Mesothelial cell of epicardium (in vitro differentiated cells): ENCODE measurements at places on chromosomes 12 and 14. TPM values are rescaled to one million over a fixed set of nuclear protein-coding genes. Genes with fewer than 3 reads are reported as not detected.

The MTRFR gene
- 15.3 to 16.6 TPM (median 15.7 TPM) in 3 replicates for total RNA-seq

DNA sequence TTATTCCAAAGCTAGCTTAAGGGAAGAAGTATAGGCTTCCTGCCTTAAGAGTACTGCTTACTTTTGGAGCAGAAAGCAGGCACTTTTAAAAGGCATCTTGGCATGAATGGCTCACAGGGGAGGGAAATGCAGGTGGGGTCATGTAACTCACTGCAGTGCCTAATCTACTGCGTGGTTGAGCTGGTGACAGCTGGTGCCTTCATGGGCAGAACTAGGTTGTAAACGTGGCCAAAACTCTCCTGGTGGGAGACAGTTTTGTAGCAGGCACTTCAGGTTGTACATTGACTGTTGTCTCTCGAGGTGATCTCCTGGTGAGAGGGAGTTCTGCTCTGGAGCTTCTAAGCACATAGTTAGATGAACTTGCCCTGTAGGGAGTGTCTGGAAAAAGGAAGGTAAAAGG is 962.5 kb downstream of the DIO2 start:
- DNase-seq, result no peak

DNA sequence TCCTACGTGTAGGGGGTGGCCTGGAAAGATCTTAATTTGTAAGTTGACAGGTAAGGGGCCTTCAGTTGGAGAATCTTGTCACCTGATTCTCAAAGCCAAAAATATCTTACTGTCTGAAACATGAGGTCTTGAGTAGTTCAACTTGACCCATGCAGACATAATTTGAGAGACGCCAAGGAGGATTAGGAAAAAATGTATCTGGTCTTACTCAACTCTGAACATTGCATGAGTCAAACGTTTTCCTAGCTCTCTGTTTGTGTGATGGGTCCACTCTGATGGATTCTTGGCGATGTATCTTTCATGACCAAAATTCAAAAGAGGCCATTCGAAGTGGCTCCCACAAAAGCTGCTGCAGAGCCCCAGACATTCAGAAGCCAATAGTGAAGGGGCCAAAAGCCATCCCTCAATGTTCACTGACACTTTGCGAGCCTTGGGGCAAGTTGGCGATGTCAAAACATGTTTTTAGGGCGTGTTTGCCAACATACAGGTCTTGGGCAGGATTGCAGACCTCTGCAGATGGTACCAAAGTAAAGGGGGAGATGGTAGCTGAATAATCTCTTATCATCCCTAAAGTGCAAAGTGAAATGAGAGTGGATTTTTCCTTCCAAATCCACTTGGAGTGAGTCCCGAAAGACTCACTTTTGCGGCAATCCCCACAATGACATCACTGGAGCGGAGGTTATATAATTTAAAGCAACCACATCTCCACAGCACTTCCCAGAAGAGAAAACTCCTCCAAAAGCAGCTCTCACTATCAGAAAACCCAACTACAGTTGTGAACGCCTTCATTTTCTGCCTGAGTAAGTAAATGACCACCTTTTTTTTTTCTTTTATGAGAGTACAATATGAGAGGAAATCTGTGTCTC is at the start of gene BDKRB1:
Gene BDKRB1, plus strand, starts transcription at position 710 of the 866 bp plus-strand sequence. CDS start 7,473 bp downstream, outside the sequence.
- DNase-seq, result no peak

DNA sequence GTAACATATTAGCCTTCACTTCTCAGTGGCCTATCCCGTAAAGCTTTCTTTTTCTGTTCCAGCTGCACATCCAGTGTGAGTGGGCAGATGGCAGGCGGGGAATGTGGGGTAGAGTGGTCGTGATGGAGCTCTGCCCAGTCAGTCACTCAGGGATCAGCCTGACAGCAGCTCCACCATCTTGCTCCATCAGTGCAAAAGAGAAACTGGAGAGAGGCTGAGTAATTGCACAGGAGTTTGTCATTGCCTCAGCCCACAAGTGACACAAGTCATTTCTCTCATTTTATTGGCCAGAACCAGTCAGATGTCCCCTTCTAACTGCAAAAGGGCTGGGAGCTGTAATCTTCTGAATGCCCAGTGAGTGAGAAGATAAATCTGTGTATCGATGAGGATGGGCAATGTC is 66.5 kb downstream of the ATP23 start:
- no peak for DNase-seq

DNA sequence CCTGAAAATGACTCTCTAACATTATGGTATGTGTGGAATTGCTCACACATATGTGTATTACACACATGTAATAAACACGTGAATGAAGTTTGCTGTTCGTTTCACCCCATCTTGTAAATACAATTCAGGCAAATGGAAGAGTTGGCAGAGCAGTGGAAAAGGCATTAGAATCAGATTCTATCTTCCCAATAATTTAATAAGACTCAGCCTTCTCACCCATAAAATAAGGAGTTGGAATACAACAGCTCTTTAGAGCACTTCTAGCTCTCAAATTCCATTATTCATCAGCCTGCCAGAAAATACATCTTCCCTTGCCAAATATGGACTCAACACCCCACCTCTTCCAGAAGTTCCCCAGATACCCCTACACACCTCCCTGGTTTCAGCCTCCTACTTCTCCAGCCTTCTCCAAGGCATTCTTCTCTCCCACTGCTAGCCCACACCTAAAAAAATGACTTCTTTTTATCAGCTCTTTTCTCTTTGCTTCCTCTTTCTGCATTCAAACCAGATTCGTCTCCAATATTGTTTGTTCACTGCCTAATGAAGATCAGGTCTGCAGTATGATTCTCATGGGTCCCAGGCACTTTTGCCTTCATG is 66.2 kb upstream of the DYRK2 start:
- DNase-seq, result no peak

DNA sequence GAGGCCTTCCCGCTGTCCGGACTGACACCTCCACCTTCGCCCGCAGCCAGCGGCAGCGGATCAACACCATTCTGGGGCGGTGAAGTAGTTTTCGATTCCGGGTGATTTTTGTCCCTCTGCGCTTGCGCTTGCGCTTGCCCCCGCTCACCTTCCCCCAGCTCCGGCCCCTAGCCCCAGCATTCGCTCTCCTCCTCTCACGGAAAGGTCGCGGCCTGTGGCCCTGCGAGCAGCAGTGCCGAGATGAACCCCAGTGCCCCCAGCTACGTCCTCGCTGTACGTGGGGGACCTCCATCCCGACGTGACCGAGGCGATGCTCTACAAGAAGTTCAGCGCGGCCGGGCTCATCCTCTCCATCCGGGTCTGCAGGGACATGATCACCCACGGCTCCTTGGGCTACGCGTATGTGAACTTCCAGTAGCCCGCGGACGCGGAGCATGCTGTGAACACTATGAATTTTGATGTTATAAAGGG is 22.7 kb upstream of the SRGAP1 start:
- no peak for DNase-seq
